Memory B cell (primary cell): ENCODE measurements at places on chromosomes 12 and 14.

GRCh38 chr12:120849765-120850164 lies 54.4 kb downstream of the SPPL3 start:
- no peak for DNase-seq

- no peak for DNase-seq
Measured at GRCh38 chr14:78170203-78170602, at the start of gene NRXN3. Gene NRXN3, plus strand, starts transcription at chr14:78170373. Its CDS starts 72,721 bp downstream, at chr14:78243094.

GRCh38 chr12:3371018-3371417 lies 120.0 kb upstream of the PRMT8 start:
- DNase-seq: no peak

- DNase-seq: no peak
Measured at GRCh38 chr12:130714091-130714590, 2.0 kb downstream of the RIMBP2 start.

GRCh38 chr12:84315926-84316325 lies 596.7 kb downstream of the SLC6A15 start:
- no peak for DNase-seq

DNA sequence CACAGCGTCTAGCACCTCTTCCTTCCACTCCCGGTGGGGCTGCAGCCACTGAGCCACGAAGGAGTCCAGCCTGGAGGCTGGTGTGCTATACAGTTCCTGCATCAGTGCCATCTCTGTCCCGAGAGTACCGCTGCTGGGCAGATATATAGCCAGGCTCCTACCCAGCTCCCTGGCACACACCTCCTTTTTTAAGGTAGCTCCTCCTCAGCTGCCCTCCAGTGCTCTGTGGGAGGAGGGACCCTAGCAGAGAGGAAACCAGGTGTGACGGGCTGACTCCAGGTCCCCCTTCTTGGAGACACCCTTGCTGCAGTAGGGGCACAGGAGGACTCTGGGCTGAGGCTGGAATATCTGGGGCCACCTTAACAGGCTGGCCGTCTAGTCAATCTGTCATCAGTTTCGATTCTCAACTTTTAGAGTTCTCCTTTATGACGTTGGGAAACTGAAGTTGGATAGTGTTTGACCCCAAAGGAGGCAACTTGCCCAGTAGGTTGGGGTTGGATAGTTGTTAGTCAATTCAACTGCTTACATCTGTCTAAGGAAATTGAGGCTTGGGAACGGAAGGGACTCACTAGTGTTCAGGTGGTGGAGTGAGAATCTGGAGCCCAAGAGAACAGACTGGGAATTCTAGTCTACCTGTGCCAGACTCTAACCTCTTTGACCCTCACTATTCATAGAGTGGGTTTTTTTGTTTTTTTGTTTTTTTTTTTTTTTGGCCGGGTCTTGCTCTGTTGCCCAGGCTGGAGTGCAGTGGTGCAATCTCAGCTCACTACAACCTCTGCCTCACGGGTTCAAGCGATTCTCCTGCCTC lies at the start of gene OASL:
Gene OASL, minus strand, starts transcription at position 386 of the 808 bp plus-strand sequence. Its CDS starts 275 bp downstream, at position 111.
- peak; percentile 23 for DNase-seq

- DNase-seq: no peak
Measured at GRCh38 chr12:16021676-16022075, 110.5 kb downstream of the DERA start.

DNA sequence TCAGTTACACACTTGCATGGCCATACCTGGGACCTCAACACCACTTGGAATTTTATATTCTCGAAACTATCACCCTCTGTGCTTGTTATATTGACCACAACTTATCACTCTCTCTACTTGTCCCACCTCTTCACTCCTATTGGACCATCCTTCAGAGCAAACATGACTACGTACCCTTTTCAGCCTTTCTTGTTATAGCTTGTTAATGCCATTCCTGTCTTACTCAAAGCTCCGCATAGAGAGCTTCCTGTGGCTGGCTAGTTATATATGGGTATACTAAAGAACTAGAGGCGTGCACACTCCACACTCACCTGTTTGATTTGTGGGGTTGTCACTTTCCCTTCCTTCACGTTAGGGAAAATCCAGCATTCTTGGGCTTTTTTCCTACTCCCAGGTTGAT lies 26.3 kb upstream of the FRS2 start:
- no peak for DNase-seq

DNA sequence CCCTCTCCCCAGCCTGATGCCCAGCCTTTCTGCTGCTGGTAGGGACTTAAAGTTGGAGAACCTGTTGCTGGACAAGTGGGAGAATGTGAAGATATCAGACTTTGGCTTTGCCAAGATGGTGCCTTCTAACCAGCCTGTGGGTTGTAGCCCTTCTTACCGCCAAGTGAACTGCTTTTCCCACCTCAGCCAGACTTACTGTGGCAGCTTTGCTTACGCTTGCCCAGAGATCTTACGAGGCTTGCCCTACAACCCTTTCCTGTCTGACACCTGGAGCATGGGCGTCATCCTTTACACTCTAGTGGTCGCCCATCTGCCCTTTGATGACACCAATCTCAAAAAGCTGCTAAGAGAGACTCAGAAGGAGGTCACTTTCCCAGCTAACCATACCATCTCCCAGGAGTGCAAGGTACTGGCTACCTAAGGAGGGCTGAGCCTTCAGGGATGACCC lies 1.6 kb downstream of the TSSK4 start:
- no peak for DNase-seq

GRCh38 chr12:100544165-100544564 lies 29.3 kb upstream of the GAS2L3 start:
- no peak for DNase-seq

DNA sequence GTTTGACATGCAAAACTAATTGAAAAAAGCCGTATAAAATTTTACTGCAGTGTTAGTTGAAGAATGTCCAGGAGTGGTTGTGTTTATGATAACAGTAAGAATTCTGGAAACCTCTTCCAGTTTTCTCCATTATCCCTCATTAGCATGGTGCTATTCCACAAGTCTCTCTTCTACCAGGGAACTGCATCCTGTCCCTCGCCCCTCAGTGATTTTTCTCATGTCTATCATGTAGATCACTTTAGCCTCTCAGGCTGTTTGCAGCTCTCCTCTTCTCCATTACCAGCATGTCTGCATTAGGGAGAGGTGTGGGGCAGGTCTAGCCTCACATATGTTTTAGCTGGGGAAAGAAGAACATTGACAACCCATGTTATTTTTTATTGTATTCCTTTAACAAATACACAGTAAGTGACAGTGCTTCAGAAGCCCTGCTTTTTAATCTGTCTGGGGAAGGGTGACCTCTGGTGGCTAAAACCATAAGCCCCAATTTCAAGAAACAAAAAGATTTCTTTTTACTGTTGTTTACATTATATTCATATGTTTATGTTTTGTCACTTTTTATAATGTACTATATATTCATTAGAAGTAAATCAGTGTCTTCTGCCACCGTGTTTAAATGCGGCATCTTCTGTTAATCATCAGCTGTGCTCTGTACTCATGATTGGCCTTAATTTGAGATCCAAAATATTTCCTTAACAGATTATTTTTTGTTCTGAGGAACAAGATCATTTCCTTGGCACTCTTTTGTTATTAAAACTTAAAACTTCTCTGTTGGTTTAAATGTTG lies 70.7 kb downstream of the RASSF8 start:
- DNase-seq: peak; percentile 33
